ENCODE measurements at places on chromosomes 5 and 9.

DNA sequence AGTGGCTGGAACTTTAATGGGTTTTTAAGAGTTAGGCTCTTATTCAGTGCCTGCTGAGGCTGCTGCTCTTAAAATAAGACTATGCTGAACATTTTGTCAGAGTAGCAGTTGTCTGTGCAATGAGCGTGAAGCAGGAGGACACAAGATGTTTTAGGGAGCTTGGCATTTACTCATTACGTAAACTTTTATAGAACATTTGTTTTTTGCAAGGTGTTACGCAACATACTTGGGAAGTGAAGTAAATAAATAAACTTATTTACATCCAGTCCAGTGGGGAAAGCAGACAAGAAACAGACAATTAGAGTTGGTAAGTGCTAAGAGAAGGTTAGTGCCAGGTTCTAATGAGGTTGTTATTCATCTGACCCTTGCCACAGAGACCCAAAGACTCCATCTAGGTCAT is 226.0 kb downstream of the HINT1 start:
- no peak for DNase-seq

DNA sequence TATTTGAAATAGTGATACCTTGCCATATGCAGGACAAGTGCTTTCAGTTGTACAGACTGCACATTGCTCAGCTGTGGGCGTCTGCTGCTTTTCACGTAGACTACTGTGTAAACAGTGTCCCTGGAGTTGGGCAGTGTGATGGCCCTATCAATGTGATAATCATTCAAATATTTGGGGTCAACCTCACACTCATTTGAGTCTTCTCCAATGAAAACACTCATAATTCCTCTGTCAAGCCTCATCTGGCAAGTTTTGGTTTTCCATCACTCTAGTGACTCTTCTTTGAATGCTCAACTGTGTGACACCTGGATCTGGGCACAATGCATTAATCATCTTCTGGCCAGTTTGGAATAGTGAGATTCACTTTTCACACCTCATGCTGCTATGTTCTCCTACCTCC is 64.4 kb downstream of the UGCG start:
- DNase-seq: no peak

- no peak for DNase-seq
Observed at GRCh38 chr9:129079829-129080228, 1.1 kb upstream of the DOLPP1 start.

DNA sequence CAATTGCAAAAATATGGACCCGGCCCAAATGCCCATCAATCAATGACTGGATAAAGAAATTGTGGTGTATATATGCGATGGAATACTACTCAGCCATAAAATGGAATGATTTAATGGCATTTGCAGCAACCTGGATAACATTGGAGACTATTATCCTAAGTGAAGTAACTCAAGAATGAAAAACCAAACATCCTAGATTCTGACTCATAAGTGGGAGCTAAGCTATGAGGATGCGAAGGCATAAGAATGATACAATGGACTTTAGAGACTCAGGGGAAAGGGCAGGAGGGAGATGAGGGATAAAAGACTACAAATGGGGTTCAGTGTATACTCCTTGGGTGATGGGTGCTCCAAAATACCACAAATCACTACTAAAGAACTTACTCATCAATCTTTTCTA is 247.6 kb upstream of the FBXL7 start:
- no peak for DNase-seq

All from COLO829 (cell line).